ENCODE measurements at places on chromosomes 12 and 14. TPM values are rescaled to one million over a fixed set of nuclear protein-coding genes. Genes with fewer than 3 reads are reported as not detected.

Gene WASHC4
- 53.9 TPM for total RNA-seq

Gene TTC8
- total RNA-seq = 22.6 TPM

Gene ENDOU
- total RNA-seq = not detected

Gene PHLDA1
- total RNA-seq = 1.2 TPM

Gene PZP
- not detected for total RNA-seq

DNA sequence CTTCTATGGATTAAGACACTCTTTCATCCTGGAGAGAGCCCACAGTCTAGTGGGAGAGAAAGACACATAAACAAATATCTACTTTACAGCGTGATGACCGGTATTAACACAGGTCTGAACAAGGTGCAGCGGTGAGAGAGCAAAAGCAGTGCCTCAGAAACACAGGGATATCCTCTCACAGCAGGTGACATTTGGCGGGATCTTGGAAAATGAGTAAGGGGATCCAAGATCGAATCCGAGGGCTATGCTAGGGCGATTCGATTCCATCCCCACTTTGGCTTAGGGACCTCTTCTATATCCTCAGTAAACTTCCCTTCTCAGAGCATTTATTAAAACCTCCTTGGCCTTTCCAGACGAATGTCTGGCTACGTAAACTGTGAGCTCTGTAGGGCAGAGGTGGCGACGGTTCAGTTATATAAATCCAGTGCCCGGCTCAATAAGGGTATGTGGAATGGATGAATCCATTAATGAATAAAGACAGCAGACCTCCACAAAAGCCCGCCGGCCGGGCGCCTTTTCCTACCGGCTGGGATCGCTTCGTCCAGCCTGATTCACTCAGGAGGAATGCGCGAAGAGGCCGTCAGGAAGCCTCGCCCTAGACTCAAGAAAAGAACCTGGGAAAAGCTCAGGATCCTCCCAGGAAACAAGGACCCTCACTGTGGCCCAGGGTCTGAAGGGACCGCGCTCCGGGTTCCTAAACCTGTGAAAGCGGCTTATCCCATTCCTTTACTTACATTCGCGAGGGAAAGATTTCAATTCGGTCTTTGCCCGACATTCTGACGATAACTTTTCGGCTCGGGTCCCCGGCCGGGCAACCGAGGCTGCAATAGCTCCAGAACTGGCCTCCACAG lies 455 bp downstream of the ATP6V1D start:
- no peaks in the 10 kb centered on the region for H3K36me3 ChIP-seq
- no peak overlapping the region for H3K27ac ChIP-seq
- peaks cover 20% of the 10 kb centered on the region for H3K4me1 ChIP-seq
- peak overlapping the region; percentile 67 for H3K4me3 ChIP-seq
- no peaks in the 10 kb centered on the region for H3K27me3 ChIP-seq

DNA sequence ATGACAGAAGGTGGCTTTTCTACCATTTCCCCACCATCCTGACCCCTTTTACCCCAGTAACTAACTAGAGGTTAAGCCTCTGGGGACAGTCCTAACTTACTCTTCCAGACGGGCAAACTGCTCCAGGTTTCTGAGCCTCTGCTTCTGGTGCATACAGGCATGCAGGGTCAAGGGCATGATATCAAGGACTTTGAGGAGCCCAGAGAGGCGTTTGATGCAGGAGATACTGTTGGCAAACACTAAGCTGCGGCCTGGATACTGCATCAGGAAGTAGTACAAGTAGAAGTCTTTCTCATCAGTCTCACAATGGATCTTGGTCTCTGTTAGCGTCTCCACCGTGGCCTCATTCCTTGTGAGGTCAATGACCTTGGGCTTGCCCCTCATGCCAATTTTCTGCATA lies 21.0 kb downstream of the DDX24 start:
- H3K4me3 ChIP-seq = no peak overlapping the region
- DNase-seq = no peak
- H3K27me3 ChIP-seq = no peaks in the 10 kb centered on the region
- H3K4me1 ChIP-seq = no peaks in the 10 kb centered on the region
- H3K36me3 ChIP-seq = no peaks in the 10 kb centered on the region

- no peak overlapping the region for H3K27ac ChIP-seq
- H3K27me3 ChIP-seq = no peaks in the 10 kb centered on the region
- no peaks in the 10 kb centered on the region for H3K36me3 ChIP-seq
- DNase-seq = no peak
- H3K4me1 ChIP-seq = no peaks in the 10 kb centered on the region
Measured at GRCh38 chr14:54840798-54841197, 61.8 kb downstream of the GCH1 start.

- no peak overlapping the region for H3K4me3 ChIP-seq
- no peak overlapping the region for H3K27ac ChIP-seq
- H3K4me1 ChIP-seq = peaks cover 8% of the 10 kb centered on the region
- H3K27me3 ChIP-seq = no peaks in the 10 kb centered on the region
- no peak for DNase-seq
- H3K36me3 ChIP-seq = no peaks in the 10 kb centered on the region
Measured at GRCh38 chr14:68981539-68981976, 2.5 kb upstream of the ACTN1 start.

GRCh38 chr12:59036973-59037762 lies 116.9 kb upstream of the LRIG3 start:
- no peaks in the 10 kb centered on the region for H3K36me3 ChIP-seq
- H3K4me3 ChIP-seq = no peak overlapping the region
- H3K4me1 ChIP-seq = peaks cover 43% of the 10 kb centered on the region
- H3K27me3 ChIP-seq = no peaks in the 10 kb centered on the region
- no peak overlapping the region for H3K27ac ChIP-seq

DNA sequence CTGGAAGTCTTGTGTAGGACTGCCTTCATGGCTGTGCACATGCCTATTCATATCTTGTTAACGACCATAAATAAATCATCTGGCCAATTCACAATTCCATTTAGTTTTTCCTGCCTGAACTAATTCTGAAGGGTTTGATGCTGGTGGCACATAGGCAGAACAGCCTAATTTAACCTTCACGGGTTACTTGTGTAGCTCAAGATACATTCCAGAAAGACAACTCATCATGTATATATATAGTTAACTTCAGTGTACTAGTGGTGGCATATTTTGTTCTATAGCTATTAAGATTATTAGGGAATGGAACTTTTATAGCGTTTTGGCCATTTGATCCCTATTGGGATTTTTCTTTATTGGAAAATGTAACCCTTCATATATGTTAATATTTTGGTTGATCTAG lies 31.4 kb downstream of the CFAP54 start:
- peaks cover 10% of the 10 kb centered on the region for H3K4me1 ChIP-seq
- no peak for DNase-seq
- no peak overlapping the region for H3K4me3 ChIP-seq

DNA sequence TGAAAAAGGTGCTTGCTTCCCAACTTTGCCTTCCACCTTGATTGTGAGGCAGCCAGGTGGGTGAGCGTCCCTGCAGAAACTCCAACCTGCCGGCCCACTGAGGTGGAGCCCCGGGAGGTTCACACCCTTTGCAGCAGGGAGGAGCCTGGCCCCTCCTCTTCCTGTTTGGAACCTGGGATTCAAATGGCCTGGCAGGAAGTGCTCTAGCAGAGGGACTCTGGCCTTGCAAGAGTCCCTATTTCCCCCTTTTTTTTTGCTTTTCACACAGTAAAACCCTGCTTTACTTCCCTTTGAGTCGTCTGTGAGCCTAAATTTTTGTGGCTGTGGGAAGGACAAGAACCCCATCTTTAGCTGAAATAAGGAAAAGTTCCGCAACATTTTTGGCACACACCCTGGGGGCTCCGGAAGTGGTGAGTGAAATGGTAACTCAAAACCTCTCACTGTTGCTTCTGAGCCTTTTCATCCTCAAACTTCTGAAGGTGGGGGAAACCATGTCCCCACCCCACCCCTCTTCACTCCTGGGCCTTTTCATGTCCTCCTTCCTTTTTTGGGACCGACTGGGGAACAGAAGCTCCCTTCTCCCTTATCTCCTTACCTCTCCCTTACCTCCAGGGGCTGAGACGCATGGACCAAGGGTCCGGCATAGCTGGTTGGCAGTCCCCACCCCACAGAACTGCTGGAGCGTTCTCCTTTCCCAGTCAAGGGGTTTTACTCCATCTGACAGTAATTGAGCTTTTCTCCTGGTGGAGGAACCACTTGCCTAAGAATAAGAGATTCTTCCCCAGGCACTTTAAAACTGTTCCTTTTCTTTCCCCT lies 102.0 kb downstream of the KCNMB4 start:
- DNase-seq = no peak
- H3K27ac ChIP-seq = no peak overlapping the region

DNA sequence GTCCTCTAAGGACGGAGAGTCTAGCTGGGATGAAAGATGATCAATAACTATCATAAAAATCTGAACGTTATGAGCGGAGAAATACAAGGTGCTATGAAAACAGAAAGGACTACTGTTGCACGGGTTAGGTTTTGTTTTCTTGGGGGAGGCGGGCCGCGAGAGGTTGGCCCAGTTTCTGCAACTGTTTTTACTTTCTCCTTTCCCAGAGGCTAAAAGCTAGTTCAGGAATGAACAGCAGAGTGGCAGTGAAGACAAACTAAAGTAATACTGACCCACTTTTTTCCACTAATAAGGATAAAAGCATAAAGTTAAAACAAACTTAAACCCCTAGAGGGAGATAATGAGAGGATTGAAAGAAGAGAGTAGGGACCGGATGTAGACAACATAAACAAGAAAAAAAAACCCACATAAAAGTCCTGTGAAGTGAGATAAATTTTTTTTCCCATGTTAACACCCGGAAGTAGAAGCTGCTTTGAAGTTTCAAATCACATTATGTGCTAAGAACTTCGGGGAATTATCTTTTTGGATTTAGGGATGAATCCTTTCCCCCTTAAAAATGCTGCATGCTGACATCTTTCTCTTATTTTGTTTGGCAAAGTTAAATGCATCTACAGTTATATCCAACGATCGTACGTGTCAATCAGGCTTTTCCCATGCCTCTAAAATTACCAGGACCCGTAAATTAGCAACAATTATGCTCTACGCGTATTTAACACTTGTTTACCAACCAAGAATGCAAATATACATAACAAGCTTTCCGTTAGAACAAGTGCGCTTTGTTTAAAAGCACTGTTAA lies 1.0 kb upstream of the CDK17 start:
- H3K4me1 ChIP-seq = peaks cover 34% of the 10 kb centered on the region
- peak; percentile 4 for DNase-seq
- no peaks in the 10 kb centered on the region for H3K27me3 ChIP-seq
- H3K36me3 ChIP-seq = no peaks in the 10 kb centered on the region
- no peak overlapping the region for H3K27ac ChIP-seq

GRCh38 chr14:58650857-58651256 lies 13.1 kb downstream of the DACT1 start:
- DNase-seq = no peak
- no peak overlapping the region for H3K4me3 ChIP-seq
- no peaks in the 10 kb centered on the region for H3K4me1 ChIP-seq
- no peaks in the 10 kb centered on the region for H3K36me3 ChIP-seq
- no peaks in the 10 kb centered on the region for H3K27me3 ChIP-seq
- H3K27ac ChIP-seq = no peak overlapping the region

- H3K36me3 ChIP-seq = no peaks in the 10 kb centered on the region
- DNase-seq = no peak
- H3K4me1 ChIP-seq = peaks cover 32% of the 10 kb centered on the region
- no peak overlapping the region for H3K27ac ChIP-seq
Measured at GRCh38 chr14:105328070-105328677, 13.6 kb downstream of the PACS2 start.

DNA sequence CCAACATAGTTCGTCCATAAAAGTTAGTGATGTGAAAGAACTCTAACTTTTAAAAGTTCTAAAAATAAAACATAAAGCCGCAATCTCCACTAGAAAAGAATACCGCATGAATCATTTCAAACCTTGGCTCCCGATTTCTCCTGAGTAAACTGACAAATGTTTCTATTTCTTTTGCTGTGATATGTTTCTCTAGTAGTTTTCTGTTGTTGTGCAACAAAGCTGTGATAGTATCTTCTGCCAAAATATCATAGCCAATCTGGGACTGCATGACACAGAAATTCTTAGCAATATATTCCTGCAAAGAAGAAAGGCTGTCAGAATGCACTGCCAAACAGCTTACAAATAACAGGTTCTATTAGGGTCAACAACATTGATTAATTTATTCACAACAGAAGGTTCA lies 174.0 kb downstream of the ITPR2 start:
- no peak overlapping the region for H3K27ac ChIP-seq
- no peaks in the 10 kb centered on the region for H3K27me3 ChIP-seq
- H3K36me3 ChIP-seq = no peaks in the 10 kb centered on the region
- DNase-seq = no peak
- H3K4me3 ChIP-seq = no peak overlapping the region

GRCh38 chr12:51525518-51525917 lies 65.5 kb upstream of the SCN8A start:
- H3K4me3 ChIP-seq = no peak overlapping the region
- H3K27me3 ChIP-seq = no peaks in the 10 kb centered on the region
- H3K27ac ChIP-seq = no peak overlapping the region
- no peaks in the 10 kb centered on the region for H3K4me1 ChIP-seq
- no peaks in the 10 kb centered on the region for H3K36me3 ChIP-seq
- no peak for DNase-seq
